LoVo (cell line): ENCODE measurements at places on chromosomes 6 and 20.
A peak's percentile ranks its signal among the peaks of the same experiment; 100 is the strongest.

DNA sequence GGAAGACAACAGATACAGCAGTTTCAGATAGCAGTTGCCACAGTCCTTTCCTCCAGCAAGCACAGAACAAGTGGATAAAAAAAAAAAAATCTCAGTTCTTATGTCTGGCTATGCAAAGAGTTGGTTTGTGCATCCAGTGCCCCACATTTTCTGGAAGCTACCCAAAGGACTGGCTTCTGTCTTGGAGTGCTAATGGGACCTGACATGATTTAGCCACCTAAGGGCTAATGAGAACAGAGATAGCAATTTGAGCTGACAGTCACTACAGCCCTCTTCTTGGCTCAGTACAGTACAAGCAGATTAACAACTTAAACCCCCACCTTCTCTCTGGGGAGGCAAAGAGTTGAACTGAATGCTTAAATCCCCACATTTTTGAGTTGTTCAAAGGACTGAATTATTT is 976.8 kb downstream of the TBC1D32 start:
- DNase-seq = no peak

DNA sequence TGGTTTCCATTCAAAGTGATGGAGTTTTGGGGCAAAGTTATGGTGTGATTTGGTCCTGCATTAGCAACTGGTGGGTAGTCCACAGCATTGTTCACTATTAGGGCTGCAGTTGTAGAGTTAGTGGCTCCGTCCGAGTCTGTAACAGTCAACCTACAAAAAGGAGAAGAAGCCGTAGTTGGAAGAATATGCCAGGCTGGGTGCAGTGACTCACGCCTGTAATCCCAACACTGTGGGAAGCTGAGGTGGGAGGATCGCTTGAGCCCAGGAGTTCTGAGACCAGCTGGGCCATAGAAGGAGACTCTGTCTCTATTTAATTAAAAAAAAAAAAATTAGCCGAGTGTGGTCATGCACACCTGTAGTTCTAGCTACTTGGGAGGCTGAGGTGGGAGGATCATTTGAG is 69.5 kb downstream of the KIAA0319 start:
- DNase-seq = no peak

DNA sequence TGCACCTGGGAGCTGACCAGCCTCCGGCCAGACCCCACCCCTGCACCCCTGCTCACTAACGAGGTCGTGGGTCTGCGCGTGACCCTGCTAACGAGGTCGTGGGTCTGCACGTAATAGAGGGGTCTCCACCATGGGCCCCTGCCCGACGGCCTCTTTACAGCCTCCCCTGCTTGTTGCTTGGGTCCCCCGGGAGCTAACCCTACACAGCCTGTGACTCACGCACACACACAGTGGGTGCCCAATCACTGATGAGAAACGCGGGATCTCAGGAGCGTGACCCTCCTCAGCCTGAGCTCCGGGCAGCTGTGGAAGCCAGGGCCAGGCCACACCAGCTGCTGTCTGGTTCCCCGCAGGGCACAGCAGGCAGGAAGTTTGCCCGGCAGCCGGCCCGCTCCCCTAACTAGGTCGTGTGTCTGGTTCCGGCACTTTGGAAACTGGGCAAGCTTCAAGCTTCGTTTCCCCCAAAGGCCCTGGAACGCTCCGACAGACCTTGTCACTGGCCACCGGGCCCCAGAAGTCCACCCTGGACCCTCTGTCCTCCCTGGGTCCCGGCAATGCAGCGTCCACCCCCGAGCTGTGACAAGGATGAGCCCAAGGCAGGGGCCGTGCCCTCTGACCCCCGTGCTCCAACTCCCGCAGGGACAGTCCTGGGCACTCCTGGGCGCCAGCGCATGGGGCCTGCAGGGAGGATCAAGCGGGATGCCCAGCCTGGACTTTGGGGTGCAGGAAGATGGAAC is 767 bp downstream of the PTK6 start:
- no peak for DNase-seq

DNA sequence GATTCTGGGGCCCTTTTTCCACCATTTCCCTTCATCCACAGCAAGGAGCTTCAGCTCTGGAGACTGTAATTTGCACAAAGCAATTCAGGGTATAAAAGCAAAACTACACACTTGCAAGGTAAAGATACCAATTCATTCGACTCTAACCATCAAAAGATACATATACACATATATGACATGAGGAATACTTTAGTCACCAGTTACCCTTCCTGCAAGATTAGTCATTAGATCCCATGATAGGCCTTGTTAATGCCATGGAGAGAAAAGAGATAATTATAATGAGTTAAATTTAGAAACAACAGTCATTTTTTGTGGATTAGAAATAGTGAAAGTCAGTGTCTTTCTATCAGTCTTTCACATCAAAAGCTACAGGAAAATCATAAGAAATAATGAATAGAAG is 204.2 kb downstream of the KCNQ5 start:
- no peak for DNase-seq

DNA sequence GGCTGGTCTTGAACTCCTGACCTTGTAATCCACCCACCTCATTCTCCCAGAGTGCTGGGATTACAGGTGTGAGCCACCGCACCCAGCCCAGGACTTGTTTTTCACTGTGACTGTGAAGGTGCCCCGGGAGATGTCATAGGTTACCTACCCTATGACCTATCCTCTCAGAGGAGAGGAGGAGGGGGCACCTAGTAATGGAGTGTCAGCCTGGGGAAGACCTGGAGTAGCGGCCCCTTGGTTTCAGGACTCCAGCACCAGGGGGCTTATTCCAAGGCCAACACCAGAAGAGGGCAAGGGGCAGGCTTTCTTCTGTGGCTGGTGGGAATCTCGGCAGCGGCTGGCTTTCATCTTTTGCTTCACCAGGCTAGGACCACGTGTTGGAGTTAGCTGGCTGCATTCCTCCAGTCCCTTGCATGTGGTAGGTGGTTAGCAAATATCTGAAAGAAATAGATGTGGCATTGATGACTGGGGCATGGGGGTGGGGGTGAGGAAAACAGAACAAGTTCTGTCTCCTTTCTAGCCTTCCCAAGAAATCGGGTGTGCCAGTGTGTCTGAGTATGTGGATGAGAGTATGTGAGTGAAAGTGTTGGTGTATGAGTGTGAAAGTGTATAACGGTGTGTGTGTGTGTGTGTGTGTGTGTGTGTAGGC is 7.9 kb upstream of the ITPR3 start:
- no peak for DNase-seq

GRCh38 chr20:37776049-37776448 is 82.2 kb downstream of the CTNNBL1 start:
- DNase-seq = no peak

- no peak for DNase-seq
Measured at GRCh38 chr6:14640631-14641030, 523.1 kb downstream of the CD83 start.

GRCh38 chr6:20564269-20564668 is 30.0 kb downstream of the CDKAL1 start:
- DNase-seq = peak; percentile 37

DNA sequence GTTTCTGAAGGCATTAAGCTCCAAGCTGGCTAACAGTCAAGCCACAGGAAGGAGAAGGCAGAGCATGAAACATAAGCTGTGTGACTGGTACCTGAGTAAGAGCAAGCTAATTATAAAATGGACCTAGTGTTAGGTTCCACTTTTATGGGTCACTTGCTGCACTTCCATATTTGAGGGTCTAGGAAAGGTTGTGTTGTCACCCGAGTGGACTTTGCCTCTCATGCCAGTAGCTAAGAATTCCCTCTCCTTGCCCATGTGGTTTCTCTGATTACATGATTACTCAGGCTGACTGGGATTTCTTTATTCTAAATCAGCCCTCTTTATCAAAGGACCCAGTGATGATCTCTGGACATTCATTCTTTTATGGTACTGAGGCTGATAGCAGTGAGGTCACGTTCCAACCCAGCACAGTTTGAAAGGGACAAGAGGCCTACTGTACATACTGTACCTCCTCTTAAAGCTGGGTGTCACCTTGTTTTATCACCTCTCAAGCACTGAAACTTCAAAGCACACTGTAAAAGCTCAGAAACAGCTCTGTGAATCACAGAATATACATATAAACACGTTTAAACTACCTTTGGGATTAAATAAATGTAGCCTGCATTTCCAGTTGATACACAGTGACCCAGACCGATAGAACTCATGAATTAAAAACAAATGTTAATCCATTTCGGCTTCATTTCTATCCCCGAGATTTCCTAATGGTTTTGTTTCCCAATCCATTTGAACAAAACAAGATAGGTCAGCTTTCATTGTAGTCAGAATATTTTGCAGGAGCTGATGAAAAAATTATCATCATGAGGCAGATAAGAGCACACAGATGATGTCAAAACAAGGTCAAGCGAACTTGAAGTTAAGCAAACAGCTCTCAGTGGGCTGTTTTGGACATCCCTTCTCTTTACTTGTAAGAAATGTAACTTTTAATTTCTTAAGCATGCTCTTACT is 96.5 kb downstream of the ALDH8A1 start:
- DNase-seq = peak; percentile 79

GRCh38 chr6:27251606-27252251 is 4.2 kb downstream of the PRSS16 start:
- DNase-seq = peak; percentile 90

GRCh38 chr6:30884521-30885480 is 482 bp downstream of the DDR1 start:
- peak; percentile 58 for DNase-seq

- peak; percentile 66 for DNase-seq
Measured at GRCh38 chr6:136566851-136567250, 16.6 kb upstream of the MAP7 start.

DNA sequence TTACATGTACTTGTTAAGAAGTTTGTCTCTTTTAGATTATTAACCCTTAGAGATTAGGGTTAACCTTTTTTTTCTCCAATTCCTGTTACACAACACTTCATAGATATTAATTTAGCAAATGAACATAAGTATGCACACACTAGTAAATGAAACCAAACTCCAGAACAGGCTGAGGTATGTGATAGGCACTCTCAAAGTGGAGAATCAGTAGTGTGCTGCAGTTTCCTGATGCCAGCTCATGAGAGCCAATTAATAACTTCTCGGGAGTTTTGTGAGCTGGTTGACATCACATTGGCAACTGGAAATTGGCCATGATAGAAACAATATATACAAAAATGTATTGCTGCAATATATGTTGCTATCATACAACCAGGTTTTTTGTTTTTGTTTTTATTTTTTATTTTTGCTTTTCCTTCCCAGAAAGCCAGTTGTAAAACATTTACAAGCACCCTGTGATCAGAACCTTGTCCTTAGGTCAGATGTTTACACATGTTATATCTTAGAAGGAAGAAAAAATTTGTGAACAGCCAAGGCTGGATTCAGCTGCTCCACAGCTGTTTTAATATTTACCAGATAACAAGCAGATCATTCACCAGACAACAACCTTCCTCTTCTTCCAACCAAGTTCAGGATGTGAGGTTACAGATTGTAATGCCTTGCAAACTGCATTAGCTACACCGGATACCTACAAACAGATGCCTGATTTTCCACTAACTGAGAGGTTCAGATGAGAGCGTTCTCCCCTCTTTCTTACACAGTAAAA is 42.4 kb upstream of the ECHDC1 start:
- DNase-seq = no peak

- DNase-seq = peak; percentile 62
Measured at GRCh38 chr20:3797592-3798372, 1.7 kb downstream of the CDC25B start.

DNA sequence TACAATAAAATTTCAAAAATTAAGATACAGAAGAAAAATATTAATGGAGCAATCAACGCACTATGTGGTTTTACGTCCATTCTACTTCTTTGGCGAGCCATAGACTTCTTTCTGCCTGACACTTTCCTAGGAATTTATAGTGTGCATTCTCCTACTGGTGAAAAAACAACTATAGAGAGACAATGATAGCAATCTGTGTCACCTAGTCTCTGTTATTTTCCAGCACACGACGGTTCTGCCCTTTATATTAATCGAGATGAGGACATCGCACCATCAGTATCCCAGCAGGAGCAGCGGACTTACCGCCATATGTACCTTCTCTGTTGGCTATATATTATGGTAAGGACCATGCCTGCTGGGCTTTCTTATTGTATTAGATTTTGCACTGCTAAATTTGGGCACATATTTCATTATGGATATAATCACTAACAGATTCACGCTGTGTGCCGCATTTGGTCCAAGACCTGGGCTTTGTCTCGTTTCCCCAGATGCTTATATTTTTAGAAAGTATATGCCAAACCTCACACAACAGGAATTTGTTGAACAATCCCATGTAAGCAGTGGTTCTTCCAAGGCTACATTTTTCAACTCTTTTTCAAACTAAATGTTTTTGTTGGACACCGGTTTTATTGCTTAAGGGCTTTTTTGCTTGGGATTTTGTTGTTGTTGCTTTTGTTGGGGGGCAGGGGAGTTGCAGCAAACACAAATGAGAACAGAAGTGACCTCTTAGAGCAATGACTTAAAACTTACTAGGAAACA is 166.4 kb downstream of the ADAT2 start:
- DNase-seq = no peak

GRCh38 chr6:47103931-47104330 is 61.8 kb upstream of the ADGRF1 start:
- peak; percentile 55 for DNase-seq

DNA sequence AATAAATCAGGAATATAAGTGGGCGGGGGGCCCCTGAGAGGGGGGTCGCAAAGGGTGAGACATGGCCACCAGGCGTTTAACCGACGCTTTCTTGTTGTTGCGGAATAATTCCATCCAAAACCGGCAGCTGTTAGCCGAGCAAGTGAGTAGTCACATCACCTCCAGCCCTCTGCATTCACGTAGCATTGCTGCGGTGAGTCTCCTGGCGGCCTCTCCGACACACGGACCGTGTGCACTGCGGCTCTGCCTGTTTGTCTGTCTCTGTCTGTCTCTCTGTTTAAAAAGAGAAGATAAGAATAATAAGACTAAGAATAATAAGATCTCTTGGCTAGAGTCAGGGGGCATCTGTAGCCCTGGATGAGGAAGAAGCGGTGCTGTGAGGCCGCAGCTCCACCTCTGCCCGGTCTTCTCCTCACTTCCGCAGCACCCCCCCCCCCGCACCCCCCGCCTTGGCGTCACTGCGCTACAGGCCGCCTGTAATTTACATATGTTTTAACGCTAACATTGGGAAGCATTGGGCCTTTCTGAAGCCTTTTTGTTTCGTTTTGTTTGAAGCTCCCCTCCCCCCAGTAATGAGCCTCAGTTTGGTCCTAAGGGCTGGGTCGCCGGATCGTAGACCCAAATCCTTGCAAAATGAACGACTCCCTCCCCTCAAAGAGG is 993 bp downstream of the STX16 start:
- DNase-seq = peak; percentile 46

GRCh38 chr6:66226109-66226508 is 519.1 kb upstream of the EYS start:
- no peak for DNase-seq

DNA sequence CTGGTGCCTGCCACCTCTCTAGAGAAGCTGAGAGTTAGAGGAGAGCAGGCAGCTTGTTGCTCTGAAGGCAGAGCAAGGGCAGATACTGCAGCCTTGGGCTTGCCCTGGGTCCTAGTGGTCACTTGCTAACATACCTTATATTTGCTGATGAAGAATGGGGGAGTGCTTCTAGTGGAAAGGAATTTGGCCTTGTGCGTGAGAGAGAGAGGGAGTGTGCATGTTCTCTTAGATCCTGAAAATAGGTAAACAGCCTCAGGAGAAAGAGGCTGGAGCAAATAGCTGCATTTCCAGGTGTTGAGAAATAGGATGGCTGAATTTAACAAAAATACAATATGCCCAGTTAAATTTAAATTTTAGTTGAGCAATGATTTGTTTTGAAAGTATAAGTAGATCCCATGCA is 724.5 kb upstream of the FLRT3 start:
- DNase-seq = no peak
